K562 (cell line): ENCODE measurements at places on chromosomes 12 and 14.
A peak's percentile ranks its signal among the peaks of the same experiment; 100 is the strongest.

GRCh38 chr14:58625438-58625837 lies 12.3 kb upstream of the DACT1 start:
- no peak overlapping the region for H3K27ac ChIP-seq
- DNase-seq: no peak
- H3K27me3 ChIP-seq: peaks cover 3% of the 10 kb centered on the region; the same call in 1 of the 3 replicates
- no peak overlapping the region for H3K4me3 ChIP-seq

- no peak overlapping the region for H3K27ac ChIP-seq
- no peaks in the 10 kb centered on the region for H3K36me3 ChIP-seq
- H3K4me1 ChIP-seq: no peaks in the 10 kb centered on the region
Measured at GRCh38 chr14:64966976-64967375, 5.2 kb downstream of the RAB15 start.

GRCh38 chr12:5000204-5000603 lies 43.5 kb upstream of the KCNA5 start:
- H3K4me3 ChIP-seq: no peak overlapping the region
- no peak overlapping the region for H3K27ac ChIP-seq
- no peak for DNase-seq
- no peaks in the 10 kb centered on the region for H3K36me3 ChIP-seq
- no peaks in the 10 kb centered on the region for H3K4me1 ChIP-seq

DNA sequence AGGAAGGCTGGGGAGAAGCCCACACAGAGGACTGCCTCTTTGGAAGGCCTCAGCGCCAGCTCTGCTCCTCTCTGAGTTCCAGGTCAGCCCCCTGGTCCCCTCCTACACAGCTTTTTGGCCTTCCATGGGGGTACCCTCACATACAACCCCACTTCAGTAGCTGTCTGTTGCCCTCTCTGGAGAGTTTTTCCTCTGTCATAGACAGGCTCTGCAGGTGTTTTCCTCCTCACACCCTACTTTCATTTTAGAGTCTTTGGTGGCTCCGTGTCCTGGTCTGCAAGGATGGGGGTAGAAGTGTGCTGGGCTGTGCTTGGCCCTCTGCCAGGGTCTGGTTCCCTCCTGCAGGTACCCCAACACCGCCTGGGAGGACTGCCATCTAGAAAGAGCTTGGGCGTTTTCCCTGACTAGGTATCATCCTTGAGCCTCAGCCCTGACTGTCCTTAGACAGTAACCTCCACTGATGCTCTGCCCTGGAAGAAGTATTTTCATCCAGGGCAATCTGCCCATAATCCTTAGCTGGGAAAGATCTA lies 15.1 kb downstream of the ZDHHC22 start:
- peaks cover 26% of the 10 kb centered on the region for H3K27me3 ChIP-seq
- H3K27ac ChIP-seq: no peak overlapping the region
- no peaks in the 10 kb centered on the region; the same call in 1 of the 3 replicates for H3K4me1 ChIP-seq

- peaks cover 13% of the 10 kb centered on the region for H3K4me1 ChIP-seq
- H3K36me3 ChIP-seq: no peaks in the 10 kb centered on the region
- DNase-seq: no peak
- no peak overlapping the region for H3K4me3 ChIP-seq
Measured at GRCh38 chr12:57031789-57032188, 15.5 kb upstream of the TAC3 start.

DNA sequence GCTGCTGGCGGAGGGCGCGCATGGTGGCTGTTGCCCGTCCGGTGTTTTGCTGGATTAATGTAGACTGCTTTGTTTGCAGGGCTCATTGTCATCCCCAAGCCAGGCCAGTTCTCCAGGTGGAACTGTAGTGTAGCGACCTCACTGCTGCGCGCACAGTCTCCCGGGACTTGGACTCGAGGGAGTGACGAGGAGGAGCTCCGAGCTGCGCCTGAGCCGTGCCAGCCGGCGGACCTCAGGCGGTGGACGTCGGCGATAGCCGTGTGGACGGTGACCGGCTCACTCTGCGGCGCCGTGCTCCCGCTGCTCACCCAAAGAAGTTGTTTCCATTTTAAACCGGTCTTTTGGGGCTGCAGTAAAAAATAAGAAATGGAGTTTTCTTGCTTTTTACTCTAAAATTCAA lies 82.2 kb downstream of the MOK start:
- H3K27ac ChIP-seq: no peak overlapping the region
- no peaks in the 10 kb centered on the region for H3K4me1 ChIP-seq
- no peak for DNase-seq
- 0 out of 3 replicates have a peak, but pooled peaks cover 4% of the 10 kb centered on the region for H3K36me3 ChIP-seq
- no peak overlapping the region for H3K4me3 ChIP-seq
- H3K27me3 ChIP-seq: no peaks in the 10 kb centered on the region

DNA sequence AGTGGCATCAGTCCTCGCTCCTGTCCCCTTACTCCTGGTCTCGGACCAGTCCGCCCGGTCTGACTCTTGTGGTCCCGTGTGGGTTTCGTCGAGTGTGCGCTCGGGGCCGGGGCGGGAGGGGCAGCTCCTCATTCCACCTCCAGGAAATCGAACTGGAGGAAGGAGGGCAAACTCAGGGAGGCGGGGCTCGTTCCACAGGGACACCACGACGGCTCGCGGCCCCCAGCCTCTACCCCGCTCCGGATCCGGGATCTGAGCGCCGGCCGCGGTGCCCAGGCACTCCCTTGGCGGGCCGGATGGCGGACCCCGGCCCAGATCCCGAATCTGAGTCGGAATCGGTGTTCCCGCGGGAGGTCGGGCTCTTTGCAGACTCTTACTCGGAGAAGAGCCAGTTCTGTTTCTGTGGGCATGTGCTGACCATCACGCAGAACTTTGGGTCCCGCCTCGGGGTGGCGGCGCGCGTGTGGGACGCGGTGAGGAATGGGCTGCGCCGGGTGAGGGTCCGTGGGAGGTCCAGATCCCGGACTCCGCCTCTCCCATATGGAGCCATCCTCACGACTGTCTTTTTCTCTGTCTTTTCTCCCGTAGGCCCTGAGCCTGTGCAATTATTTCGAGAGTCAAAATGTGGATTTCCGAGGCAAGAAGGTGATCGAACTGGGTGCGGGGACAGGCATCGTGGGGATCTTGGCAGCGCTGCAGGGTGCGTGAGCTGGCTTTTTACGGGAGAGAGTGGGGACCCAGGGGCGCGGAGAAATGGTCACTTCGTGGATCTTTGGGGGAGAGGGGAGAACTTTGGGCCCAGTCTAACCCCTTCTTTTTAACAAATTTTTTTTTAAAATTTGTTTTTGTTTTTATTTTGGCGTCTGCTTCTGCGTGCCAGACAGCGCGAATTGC lies at the start of gene EEF1AKMT3:
Gene EEF1AKMT3, plus strand, starts transcription at position 186 of the 894 bp plus-strand sequence. Its CDS starts 111 bp downstream, at position 297.
- H3K27ac ChIP-seq: peak within 1 kb of the TSS; percentile 93
- H3K27me3 ChIP-seq: no peaks in the 10 kb centered on the region
- DNase-seq: peak; percentile 69
- H3K4me3 ChIP-seq: peak within 1 kb of the TSS; percentile 71
- H3K4me1 ChIP-seq: peaks cover 27% of the 10 kb centered on the region

DNA sequence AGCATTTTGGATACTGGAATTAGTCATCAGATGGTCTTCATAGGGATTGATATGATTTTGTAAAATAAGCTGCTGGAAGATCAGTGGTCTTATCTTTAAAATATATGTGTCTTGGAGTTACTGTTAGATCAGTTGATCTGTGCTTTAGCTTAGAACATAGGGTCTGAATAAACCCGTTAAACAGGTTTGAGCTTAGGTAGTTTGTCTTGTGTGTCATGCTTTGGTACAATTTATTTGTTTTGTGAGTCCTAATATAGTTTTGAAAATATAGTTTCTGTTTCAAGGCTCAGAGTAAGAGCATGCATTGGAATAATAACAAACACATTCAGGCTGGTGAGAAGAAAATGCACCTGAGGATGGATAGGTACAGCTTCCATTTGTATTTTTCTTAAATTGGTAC lies 505.0 kb downstream of the SLC16A7 start:
- no peaks in the 10 kb centered on the region for H3K27me3 ChIP-seq
- H3K4me3 ChIP-seq: no peak overlapping the region
- DNase-seq: no peak
- H3K27ac ChIP-seq: no peak overlapping the region
- H3K4me1 ChIP-seq: no peaks in the 10 kb centered on the region
- no peaks in the 10 kb centered on the region for H3K36me3 ChIP-seq

DNA sequence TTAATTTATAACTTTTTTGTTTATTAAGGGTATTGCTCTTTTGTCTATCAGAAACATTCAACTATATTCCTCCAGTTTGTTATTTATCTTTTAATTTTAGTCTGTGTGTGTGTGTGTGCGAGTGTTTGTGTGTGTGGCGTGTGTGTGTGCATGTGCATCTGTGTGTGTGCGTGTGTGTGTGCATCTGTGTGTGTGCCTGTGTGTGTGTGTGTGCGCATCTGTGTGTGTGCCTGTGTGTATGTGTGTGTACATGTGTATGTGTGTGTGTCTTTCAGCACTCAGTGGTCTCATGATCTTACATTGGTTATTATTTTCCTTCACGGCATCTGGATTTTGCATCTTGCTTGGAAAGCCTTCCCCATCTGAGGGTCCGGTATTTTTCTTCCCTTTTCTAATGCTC lies 281.1 kb upstream of the RTL1 start:
- no peak for DNase-seq
- H3K27me3 ChIP-seq: no peaks in the 10 kb centered on the region; the same call in 2 of the 3 replicates
- H3K4me3 ChIP-seq: no peak overlapping the region
- no peak overlapping the region for H3K27ac ChIP-seq

- no peak overlapping the region for H3K27ac ChIP-seq
- no peaks in the 10 kb centered on the region for H3K27me3 ChIP-seq
- H3K36me3 ChIP-seq: no peaks in the 10 kb centered on the region
- H3K4me1 ChIP-seq: no peaks in the 10 kb centered on the region
Measured at GRCh38 chr12:70487440-70487839, 121.3 kb downstream of the KCNMB4 start.

GRCh38 chr14:91862417-91862816 lies 4.9 kb downstream of the TC2N start:
- no peak overlapping the region for H3K4me3 ChIP-seq
- no peak for DNase-seq
- no peaks in the 10 kb centered on the region for H3K36me3 ChIP-seq
- no peaks in the 10 kb centered on the region for H3K4me1 ChIP-seq

DNA sequence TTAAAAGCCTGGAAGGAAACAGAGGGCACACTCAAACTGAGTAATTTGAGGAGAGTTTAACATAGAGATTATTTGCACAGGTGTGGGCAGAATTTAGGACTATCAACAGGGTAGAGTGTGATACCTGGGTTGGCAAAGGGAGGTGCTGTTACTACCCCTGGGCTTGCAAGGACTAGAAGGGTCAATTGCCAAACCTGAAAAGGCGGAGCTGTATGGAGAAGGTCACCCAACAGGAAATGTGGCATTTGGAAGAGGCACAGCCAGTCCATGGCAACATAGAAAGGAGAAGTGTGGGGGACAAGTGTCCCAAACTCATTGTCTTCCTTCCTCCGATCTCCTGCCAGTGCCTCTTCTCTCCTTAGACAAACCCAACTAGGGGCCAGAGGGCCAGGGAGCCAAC lies 21.6 kb upstream of the MED13L start:
- no peaks in the 10 kb centered on the region for H3K27me3 ChIP-seq
- H3K27ac ChIP-seq: no peak overlapping the region
- no peak for DNase-seq
